Stimulated activated CD8-positive, alpha-beta memory T cell treated with anti-CD3 and anti-CD28 coated beads, Interleukin-4, amount 100 ng/mL, for 24 hours (primary cell): ENCODE measurements at places on chromosomes 1 and 21.

GRCh38 chr1:21860971-21861370, 48.9 kb downstream of the LDLRAD2 start:
- DNase-seq = no peak

GRCh38 chr1:94863919-94864318, 43.8 kb downstream of the SLC44A3 start:
- no peak for DNase-seq

DNA sequence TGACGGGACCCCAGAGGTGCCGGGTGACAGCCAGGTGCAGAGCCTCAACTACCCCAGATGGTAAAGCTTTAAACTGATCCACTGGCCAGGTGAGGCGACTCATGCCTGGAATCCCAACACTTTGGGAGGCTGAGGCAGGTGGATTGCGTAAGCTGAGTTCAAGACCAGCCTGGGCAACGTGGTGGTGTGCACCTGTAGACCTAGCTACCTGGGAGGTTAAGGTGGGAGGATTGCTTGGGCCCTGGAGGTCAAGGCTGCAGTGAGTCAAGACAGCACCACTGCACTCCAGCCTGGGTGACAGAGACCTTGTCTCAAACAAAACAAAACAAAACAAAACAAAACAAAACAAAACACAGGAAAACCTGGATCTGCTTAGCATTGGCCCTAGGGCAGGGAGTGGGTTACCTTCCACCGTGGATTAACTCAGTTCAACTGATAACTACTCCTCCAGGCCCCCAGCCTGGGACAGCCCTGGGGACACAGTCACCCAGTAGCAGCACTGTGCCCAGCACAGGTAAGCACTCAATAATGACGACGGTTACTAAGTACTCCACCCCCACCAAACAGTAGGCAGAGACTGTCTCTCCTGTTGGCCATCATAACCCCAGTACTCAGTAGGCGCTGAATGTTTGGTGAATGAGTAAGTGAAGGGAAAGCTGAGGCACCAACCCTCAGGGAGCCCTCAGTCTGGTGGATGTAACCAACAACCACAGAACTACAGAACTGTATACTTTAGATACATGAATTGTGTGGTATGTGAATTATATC, 21.6 kb downstream of the SLC66A1 start:
- DNase-seq = no peak

DNA sequence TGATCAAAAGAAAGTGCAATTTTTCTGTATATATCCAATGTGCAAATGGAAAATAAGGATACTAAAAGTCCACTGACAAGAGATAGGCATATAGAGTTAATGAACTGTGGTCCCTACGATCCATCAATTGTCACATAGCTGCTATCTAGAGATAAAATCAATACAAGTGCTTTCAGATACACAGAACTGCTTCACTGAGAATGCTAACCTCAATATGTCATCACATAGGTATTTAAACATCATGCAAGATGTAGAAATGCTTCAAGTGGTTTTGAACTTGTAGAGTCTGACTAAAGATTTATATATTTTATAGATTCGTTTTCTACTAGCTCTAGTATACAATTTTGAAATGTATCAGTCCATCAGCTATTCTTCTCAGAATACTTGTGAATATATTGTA, 1604.7 kb downstream of the PLA2G4A start:
- DNase-seq = no peak

GRCh38 chr1:1307261-1307922, 338 bp downstream of the ACAP3 start:
- no peak for DNase-seq

DNA sequence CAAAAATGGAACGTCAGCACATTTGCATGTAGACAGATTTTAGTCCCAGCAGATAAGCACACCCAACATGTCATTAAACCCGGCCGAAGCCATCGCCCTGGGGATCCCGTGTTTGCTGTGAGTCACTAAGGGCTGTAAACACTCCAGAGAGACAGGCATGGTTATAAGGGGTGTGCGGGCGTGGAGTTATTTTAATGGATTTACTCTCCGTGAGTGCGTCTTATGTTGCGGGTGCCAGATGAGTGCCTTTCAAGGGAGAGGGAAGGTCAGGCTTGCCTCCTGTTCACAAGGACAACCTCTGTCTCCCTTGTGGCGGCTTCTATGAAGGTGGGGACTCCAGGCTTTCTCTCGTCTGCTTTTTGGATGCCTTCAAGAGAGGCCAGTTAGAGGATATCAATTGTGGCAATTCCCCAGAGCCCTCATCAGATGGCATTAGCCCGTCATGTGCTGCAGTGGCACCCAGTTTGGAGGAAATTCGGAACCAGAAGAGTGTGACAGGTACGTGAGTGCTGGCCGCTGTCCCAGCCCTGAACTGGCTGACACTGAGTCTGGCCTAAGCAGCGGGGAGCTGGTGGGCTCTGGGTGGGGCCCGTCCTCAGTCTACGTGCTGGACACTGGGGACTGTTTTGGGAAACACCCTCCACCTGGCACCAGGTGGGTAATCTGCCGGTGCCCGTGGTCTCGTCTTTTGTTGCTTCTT, 223.8 kb upstream of the TMEM51 start:
- DNase-seq = no peak

- DNase-seq = no peak
Measured at GRCh38 chr1:197675583-197676208, 99.6 kb downstream of the DENND1B start.

- no peak for DNase-seq
Measured at GRCh38 chr1:16474166-16474800, 33.8 kb downstream of the NECAP2 start.

GRCh38 chr1:224745924-224746323, 129.8 kb downstream of the CNIH3 start:
- DNase-seq = no peak

- no peak for DNase-seq
Measured at GRCh38 chr1:62209931-62210595, 15.4 kb downstream of the L1TD1 start.

GRCh38 chr1:45809761-45810160, 6.3 kb downstream of the MAST2 start:
- DNase-seq = no peak

- DNase-seq = no peak
Measured at GRCh38 chr1:35717911-35718476, 690 bp downstream of the C1orf216 start.

- DNase-seq = no peak
Measured at GRCh38 chr1:157784801-157785200, 7.9 kb upstream of the FCRL2 start.

GRCh38 chr1:22833699-22834098, 123.1 kb downstream of the EPHB2 start:
- no peak for DNase-seq

- no peak for DNase-seq
Measured at GRCh38 chr1:109622137-109622892, 2.7 kb downstream of the AMPD2 start.

DNA sequence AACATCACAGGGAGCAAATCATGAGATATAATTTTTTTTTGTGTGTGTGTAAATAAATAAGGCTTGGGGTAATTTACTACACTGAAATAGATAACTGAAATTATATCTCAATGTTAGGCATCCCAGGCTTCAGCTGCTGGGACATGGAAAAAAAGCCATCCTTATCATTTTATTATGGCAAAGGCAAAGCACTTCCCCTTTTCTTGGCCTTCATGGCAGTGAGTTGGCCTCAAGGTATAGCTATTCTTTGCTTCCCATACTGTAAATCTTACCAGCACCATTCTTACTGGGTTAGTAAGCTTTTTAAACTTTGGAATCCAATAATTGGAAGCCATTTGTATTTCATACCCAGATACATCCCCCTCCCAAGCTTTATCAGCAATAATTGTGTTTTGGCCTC, 29.0 kb downstream of the RBM11 start:
- no peak for DNase-seq

DNA sequence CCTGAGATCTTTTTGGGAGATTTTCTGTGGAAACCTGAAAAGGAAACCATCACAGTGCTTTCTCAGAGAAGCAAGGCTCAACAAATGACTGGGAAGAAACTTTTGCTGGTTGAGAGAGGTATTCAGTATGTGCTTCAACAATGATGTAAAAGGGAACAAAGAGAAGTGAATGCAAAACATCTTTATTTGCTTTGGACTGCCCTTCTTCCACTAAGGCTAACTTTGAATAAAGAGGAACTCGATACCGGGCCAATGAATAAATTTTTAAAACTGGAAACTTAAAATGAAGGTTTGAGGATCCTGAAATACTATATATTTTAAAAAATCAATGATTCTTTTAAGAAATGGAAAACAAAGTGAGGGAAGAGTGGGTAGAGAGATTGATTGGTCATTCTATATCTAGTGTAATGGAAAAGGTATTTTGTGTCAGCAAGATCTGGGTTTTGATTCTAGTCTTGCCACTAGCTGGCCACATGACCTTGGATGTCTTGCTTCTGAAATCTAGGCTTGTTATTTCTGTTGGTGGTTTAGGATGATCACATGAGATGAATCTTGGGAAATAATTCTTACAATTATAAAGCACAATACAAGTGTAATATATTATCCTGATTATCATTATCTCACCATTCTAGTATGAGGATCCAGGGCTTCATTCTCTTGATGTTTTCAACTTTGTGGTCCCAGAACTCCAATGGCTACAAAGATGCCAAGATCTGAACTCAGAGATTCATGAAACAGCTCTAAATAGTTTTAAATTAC, 34.6 kb upstream of the APOBEC4 start:
- DNase-seq = no peak

- DNase-seq = no peak
Measured at GRCh38 chr21:34706337-34706736, 37.5 kb downstream of the CLIC6 start.

DNA sequence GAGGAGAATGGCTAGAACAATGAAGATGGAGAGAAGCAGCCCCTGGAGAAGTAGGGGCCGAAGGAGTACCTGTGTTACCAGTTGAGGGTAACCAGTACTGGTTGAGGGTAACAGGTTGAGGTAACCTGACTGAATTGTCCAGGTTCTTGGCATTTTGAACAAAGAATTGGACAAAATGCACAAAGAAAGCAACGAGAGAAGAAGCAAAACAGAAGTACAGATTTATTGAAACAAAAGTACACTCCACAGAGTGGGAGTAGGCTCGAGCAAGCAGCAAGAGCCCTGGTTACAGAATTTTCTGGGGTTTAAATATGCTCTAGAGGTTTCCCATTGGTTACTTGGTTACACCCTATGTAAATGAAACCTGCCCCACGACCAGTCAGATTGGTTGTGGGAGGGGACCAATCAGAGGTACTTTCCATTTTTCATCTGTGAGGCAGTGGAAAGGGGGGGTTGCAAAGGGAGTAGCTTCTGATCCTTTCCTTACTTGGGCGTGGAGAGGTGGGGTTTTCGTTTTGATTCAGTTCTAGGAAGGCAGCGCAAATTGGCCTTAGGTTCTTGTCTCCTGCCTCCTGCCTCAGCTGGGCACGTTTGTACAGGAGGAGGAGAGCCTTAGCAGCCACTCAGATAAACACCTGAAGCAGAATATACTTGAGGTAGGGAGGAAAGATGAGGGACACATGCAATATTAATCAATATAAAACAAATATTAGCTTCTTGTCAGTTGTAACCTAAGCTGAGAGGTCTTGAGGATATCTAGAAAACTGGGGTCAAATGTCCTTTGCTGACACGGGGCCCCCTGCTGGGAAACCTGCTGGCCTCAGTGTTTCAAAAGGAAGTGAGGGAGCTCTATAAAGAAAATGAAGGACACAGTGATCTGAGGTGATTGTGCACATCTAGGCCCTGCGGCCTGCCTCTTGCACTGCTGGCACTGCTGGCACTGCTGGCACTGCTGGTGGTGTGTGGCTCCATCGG, 14.3 kb upstream of the LSM10 start:
- DNase-seq = no peak

GRCh38 chr1:84973498-84974334, 23.2 kb downstream of the MCOLN2 start:
- no peak for DNase-seq

GRCh38 chr1:197415221-197415620, 147.2 kb downstream of the CRB1 start:
- no peak for DNase-seq

DNA sequence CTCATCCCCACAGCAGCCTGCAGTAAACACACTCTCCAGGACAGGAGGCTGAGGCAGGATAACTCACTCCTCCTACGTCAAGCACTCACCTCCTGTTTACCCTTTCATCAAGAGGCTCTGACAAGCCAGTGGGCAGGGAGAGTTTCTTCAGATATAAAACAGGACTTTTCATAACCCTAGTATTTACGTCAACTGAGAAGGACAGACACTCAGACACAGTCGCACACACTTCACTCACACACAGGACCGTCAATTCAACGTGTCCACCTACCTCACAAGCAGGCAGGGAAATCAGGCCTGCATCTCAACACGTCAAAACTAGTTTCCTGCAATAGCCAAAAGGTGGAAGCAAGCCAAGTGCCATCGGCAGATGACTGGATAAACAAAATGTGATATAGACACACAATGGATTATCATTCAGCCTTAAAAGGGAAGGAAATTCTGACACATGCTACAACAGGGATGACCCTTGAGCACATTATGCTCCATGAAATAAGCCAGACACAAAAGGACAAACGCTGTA, 48.6 kb downstream of the ITPKB start:
- no peak for DNase-seq

DNA sequence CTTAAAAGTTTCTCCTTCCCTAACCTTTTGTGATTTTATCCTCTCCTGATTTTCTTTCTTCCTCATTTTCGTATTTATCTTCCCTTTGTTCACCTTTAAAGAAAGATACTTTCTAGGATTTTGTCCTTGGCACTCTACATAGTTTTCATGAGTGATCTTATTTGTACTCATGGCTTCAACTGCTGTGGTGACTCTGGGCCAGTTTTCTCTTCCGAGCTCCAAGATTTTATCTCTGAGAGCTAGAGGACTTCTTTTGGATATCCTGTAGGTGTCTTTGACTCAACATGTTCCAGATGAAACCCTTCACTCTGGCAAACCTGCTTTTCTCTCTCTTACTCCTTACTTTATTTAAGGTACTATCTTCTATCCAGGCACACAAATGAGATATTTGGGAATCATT, 53.7 kb upstream of the MACF1 start:
- no peak for DNase-seq

- no peak for DNase-seq
Measured at GRCh38 chr1:208256091-208256490, 11.9 kb upstream of the PLXNA2 start.

DNA sequence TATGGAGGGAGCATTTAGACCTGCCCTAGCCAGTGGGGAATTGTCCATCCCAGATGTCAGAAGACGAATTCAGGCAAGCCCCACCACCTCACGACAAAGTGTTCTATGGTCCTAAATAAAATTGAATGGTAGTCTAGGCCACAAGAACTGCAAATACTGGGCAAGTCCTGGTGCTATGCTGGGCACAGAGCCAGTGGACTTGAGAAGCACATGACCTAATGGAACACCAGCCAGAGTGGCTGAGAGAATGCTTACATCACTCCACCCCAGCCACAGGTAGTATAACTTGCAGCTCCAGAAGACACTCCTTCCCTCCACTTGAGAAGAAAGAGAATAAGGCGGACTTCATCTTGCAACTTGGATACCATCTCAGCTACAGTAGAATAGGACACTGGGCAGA, 567.3 kb upstream of the CXADR start:
- DNase-seq = no peak
